Activated CD4-positive, alpha-beta T cell treated with anti-CD3 and anti-CD28 coated beads, Interleukin-2, Interleukin-4, amounts not matched to agents 100 ng/mL and 50 ng/mL, durations not matched to agents 16 hours and 8 hours (primary cell): ENCODE measurements at places on chromosomes 2 and 18.

DNA sequence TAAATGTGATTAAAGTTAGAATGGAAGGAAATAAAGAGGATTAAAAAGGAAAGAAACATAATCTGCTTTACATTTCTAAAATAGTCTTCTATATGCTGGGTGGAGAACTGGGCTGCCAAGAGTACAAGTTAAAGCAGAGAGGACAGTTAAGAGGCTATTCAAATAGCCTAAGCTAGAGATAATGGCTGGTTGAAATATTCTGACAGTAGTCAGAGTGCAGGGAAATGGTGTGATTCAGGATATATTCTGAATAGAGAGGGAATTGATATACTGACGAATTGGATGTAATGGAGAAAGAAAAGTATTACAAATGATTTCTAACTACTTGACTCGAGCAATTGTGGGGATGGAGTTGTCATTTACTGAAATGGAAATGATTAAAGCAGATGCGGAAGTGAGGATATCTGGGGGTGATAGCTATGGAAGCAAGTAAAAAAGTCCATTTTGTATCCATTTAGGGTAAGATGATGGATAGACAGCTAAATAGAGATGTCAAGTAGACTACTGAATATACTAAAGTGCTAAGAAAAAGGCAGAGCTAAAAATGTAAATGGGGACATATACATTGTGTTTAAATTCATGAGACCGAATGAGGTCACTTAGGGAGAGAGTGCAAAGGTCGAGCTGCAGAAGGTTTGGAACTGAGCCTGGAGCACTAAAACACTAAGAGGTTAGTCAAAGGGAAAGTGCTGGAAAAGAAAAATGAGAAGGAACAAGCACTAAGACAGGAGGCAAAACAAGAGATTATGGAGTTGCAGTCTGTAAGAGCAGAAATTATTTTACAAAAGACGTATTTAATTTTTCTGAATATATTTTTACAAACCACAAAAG, 696.8 kb downstream of the LRRTM4 start:
- no peak for DNase-seq

DNA sequence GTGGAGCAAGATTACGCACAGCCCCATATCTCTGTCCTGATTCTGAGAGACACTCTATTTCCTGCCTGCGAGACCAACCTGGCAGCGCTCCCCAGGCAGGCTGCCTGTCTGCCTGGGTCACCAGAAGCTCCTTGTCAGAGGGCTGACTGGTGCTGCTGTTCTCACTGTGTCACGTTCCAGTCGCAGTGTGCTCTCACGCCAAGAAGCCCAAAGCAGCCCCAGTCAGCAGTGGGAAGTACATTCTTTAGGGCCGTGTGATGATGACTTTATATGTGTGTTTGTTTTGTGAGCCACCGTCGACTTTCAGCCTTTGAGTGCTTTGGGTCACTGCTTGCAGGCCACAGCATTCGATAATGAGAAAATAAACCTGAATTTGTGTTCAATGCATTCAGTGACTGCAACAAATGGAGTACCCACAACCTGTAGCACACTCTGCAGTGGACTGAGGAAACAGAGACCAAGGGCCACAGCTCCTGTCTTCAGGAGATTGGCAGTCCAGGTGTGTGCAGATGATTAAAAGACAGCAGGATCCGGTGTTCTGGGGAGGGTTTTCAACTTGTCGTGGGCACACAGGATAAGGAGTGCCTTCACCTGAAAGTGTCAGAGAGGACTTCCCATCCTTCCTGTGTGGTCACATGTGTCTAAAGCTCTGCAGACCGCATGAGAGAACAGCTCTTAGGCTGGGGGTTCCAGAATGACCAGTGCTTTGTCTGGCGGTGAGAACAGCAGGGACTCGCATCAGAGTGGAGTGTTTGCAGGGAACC, 4.8 kb downstream of the TNFRSF11A start:
- DNase-seq = peak; percentile 37

GRCh38 chr2:56464066-56464465, 280.3 kb downstream of the CCDC85A start:
- no peak for DNase-seq

GRCh38 chr2:320561-320960, 32.7 kb upstream of the ALKAL2 start:
- DNase-seq = peak; percentile 9

GRCh38 chr2:240955306-240956170, 42.9 kb upstream of the SNED1 start:
- no peak for DNase-seq

- no peak for DNase-seq
Observed at GRCh38 chr2:12979066-12979465, 262.3 kb downstream of the TRIB2 start.

- no peak for DNase-seq
Observed at GRCh38 chr2:215347878-215348277, 36.0 kb downstream of the ATIC start.

DNA sequence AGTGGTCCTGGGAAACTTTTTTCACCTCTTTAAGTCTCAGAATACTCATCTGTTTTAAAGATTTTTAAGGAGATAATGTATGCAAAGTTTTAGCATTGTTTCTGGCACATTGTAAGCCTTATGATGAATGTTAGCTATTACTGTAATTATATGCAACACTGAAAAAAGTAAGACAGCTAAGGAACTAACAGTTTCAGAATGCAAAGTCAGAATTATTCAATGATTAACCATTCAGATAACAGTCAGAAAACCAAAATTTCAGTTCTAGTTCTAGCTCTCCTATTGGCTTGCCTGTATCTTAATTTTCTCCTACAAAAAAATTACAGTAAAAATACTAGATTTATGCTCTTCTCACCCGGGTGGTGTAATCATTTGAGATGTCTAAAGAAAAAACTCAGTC, 101.1 kb downstream of the SLC4A10 start:
- no peak for DNase-seq

DNA sequence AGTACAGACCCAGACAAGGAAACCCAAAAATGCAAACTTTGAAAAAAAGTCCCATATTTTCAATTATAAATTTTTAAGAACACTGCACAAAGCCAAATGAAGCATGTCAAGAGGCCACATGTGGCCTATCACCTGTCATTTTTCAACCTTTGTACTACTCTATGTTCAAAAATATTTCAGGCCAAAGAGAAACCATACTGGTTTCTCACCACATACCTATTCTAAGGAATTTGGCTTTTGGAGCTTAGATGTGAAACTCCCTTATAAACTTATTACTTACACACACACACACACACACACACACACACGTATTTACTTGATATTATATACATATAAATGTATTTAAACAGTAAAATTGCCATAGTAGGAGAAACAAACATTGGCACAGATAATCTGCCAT, 338.7 kb downstream of the TXNL1 start:
- DNase-seq = no peak

GRCh38 chr2:212923393-212923792, 228.0 kb downstream of the IKZF2 start:
- no peak for DNase-seq

GRCh38 chr18:12017081-12017480, 35.8 kb downstream of the IMPA2 start:
- no peak for DNase-seq

GRCh38 chr2:159226608-159227385, 59.7 kb downstream of the WDSUB1 start:
- DNase-seq = no peak

GRCh38 chr2:191459158-191459557, 214.0 kb downstream of the MYO1B start:
- no peak for DNase-seq

GRCh38 chr2:176976736-176977685, 235.6 kb upstream of the HNRNPA3 start:
- no peak for DNase-seq
